ENCODE measurements at places on chromosomes 6 and 20.

DNA sequence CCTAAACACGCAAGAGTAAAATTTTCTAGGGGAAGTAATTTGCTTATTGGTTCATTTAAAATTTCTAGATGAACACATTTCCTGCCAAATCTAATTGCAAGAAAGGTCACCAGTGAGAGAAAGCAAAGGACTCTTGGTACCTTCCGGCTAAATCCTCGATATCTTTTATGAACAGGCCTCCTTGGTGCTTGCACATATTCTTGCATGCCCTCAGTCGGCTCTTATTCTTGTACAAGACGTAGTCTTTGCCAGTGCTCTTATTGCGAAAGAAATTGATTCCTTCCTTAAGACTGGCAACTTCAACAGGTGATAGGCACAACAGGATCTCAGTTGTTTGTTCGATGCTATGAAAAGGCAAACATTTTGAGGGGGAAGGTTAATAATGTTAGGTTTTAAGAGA lies 141.7 kb upstream of the CARMIL1 start:
- no peak for DNase-seq

DNA sequence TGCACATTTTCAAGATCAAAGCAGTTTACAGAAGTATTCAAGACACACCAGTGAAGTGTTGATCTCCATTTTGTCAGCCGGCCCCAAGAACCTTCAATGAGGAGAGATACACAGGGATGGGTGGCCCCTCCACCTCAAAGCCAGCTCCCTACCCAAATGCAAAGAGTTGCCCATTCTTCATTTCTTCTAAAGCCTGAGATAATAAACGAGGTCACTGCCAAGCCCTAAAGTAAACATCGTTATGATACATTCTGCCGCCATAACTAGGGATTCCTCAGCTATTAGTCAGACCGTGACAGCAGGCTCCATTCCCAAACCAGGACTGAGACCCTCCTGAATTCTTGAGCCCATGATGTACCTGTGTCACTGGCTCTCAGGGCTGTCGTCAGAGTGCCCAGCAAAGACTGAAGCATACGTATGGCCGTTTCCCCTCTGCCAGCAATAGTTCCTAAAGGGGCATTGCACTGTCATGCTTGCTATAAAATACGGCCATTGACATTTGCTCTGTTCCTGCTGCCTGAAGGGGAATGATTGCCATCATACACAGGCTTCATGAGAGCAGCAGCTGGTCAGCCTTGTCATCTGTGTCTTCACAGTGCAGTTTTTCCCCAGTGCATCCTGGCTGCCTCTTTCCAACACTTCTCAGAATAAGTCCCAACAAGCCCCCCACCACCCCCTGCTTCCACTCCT lies 41.7 kb downstream of the ISM1 start:
- no peak for DNase-seq

DNA sequence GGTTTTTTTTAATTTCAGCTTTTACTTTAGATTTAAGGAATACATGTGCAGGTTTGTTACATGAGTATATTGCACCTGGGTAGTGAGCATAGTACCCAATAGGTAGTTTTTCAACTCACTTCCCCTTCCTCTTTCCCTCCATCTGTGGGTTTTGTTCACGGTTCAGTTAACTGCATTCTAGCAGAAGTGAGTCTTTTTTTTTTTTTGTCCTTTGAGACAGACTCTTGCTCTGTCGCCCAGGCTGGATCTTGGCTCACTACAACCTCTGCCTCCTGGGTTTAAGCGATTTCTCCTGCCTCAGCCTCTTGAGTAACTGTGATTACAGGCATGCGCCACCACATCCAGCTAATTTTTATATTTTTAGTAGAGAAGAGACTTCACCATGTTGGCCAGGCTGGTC lies 8.7 kb downstream of the UBR2 start:
- DNase-seq: no peak

DNA sequence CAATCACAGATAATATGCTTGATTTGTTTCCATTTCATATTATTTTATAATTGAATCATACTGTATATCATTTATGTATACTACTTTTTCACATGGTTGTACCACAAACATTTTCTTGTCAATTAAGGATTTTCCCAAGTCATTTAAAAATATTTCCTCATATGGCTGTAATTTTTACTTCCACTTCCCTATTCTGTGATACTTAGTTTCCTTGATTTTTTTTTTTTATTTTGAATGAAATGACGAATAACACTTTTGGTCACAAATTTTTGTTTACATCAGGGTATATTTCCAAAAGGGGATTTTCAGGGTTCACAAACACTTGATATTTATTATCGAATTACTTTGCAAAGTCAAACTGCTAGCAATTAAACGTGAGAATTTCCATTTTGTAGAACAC lies 515.6 kb downstream of the KIF16B start:
- DNase-seq: no peak

DNA sequence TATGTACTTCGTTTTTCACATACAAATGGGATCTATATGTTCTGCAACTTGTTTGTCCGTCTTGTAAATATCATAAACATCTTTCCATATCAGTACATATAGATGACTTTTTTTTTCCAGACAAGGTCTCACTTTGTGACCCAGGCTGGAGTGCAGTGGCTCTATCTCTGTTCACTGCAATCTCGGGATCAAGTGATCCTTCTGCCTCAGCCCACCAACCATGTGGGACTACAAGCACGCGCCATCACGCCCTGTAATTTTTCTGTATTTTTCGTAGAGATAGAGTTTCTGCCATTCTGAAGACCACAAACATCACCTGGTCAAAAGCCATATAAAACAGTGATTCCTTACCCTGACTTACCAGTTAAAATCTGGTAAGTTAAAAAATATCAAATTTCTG lies 37.7 kb upstream of the SYNCRIP start:
- DNase-seq: no peak

- DNase-seq: no peak
Observed at GRCh38 chr6:36754582-36755434, 57.2 kb downstream of the RAB44 start.

DNA sequence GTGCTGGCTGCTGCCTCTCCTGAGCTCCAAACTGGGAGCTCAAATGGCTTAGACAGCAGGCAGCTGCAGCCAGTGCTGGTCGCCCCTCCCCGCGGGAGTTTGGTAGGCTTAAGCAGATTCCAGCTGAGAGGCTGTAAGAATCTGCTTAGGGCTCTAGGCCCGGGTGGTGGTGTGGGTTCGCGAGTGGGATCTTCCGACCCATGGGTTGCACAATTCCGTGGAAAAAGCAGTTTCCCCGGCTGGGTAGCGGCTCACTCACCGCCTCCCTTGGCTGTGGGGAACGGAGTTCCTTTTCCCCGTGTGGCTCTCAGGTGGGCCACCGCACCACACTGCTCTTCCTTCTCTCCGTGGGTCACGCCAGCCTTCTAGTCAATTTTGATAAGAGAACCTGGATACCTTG lies 232.5 kb downstream of the PKHD1 start:
- no peak for DNase-seq

DNA sequence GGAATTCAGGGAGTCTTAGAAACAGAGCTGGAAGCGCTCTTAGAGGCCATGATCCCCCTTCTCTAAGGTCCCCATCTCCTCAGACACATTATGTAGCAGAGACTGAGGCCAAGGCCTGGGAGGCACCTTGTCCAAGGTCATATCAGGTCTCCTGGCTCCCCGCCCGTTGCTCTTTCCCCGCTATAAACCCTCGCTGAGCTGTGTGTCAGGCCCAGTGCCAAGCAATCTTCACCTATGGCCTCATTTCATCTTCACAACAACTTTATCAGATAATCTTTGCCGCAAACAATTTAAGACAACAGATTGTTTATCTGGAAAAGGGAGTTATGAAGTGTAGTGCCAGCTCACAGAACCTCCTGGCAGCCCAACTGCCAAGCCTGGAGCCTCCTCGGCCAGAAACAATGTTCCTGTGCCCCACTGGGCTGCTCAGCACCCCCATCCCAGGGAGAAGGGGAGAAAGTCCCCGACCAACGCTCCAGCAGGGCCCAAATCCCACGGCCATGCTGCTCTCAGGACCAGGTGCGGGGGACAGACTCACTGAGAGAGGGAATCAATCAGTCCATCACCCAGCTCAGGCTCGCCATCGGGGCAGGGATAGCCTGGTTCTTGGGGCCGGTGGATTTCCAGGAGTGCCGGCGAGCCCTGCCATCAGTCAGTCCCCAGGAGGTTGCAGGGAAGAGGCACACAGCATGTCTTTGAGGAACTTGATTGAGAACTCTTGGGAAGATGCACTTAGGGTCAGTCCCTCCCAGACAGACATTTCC lies 16.9 kb upstream of the FANCE start:
- no peak for DNase-seq

GRCh38 chr6:168919470-168920179 lies 334.0 kb downstream of the THBS2 start:
- DNase-seq: no peak

GRCh38 chr6:80197474-80197873 lies 91.0 kb downstream of the BCKDHB start:
- DNase-seq: no peak

DNA sequence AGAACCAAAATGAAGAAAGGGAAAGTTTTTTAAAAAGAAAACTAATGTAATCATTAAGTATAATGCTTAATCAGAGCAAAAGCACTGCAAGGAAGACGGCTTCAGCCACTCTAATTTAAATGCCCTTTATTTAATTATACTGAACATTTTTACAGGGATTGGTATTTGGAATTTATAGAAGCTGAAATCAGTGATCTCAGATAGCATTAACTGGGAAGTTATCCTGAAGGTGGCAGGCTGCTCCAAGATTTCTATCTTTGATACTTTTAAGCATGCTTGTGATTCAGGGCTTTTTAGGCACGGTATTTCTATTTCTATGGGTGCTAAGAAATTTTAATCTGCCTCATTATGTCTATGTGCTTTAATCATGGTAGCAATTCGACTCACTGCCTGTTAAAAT lies 1.3 kb upstream of the NDUFAF4 start:
- DNase-seq: no peak

GRCh38 chr20:37668166-37668565 lies 25.7 kb upstream of the CTNNBL1 start:
- no peak for DNase-seq

GRCh38 chr6:26309731-26310142 lies 55.3 kb upstream of the BTN3A2 start:
- DNase-seq: no peak

DNA sequence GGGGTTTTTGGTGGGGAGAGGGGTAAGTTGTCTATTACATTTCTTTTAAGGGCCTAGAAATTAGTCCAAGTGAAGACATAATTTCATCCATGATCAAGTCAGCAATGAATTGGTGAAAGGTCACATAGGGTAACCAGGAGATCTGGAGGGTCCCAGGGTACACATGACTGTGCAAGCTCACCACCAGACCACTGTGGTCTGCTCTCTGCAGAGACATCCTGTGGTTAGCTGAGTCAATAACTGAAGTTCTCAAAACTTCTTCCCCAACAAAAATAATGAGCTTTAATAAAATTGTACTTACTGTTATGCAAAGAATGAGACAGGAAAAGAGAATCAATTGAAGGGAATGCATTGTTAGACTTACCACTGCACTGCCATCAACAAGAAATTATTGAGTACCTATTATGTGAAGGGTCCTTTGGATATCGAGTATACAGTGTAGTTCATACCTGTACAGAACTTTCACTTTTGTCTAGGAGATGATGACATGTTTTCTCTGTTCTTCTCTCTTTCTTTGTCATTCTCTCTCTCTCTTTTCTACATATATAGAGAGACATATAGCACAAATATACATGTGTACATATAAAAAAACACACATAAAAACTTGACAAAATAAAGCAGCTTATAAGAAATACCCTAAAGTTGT lies 209.8 kb downstream of the GJA1 start:
- no peak for DNase-seq

DNA sequence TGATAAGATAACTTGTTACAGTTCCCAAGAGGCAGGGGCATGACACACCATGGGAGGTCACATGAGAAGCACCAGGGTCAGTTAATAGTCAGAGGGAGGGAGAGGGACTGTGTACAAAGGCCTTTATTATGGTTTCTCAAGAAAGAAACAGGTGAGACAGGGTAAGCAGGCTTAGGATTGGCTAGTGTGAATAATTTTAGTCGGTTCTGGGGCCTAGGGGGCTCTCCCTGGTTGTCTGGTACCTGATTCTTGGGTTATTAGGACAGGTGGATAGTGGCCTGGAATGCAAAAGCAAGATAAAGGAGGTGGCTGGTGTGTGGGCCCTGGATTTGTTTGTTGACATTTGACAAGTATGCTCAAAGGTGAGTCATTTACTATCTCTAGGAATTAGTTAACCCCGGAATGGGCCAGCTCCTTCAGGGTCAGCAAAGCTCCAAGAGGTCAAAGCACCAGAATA lies 49.4 kb upstream of the MCUR1 start:
- DNase-seq: no peak

DNA sequence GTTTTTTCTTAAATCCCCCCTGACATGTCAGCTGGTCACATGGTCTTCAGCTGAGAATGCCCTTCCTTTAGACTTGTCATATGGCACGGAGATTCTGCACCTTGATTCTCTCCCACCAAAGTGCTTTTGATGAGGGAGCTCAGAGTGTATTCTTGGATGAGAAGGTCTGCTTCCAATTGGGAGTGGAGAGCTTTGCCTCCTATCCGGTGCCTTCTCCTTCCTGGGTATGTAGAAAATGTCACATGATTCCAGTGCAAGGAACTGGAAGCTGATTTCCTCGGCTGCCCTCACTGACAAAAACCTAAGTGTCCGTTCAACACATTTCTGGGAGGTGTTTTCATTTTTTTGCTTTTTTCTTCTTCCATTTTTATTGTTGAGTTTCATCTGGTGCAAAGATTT lies 197.2 kb downstream of the TFAP2C start:
- DNase-seq: no peak

GRCh38 chr6:159608961-159609651 lies 83.9 kb downstream of the SOD2 start:
- no peak for DNase-seq

DNA sequence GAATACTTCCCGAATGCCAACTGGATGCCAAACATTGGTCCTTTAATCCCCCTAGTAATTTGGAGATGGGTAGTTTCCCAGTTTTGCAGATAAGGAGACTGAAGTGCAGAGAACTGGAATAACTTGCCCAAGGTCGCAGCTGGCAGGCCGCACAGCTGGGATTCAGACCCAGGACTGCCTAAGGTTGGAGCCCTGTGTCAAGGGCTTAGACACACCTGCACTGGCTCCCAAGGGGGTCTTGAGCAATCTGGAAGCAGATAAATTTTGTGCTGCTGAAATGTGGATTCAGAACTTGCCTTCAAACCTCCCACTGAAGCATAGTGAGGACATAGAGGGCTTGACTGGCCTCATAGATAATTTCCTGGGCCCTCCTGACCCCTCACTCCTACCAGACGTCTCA lies 30.5 kb downstream of the FOXP4 start:
- DNase-seq: no peak

GRCh38 chr20:36777576-36777975 lies 4.0 kb upstream of the DSN1 start:
- no peak for DNase-seq

- no peak for DNase-seq
Observed at GRCh38 chr20:37904008-37904642, 1.2 kb downstream of the VSTM2L start.

Measured in T-helper 9 cell (primary cell).